ENCODE measurements at places on chromosomes 11 and 22. TPM values are rescaled to one million over a fixed set of nuclear protein-coding genes. Genes with fewer than 3 reads are reported as not detected.

PIK3IP1 gene
- 43.3 TPM for total RNA-seq

CNTF gene
- total RNA-seq = 0.66 TPM

- peak; percentile 32 for DNase-seq
Observed at GRCh38 chr11:7569044-7569443, 55.2 kb downstream of the PPFIBP2 start.

DNA sequence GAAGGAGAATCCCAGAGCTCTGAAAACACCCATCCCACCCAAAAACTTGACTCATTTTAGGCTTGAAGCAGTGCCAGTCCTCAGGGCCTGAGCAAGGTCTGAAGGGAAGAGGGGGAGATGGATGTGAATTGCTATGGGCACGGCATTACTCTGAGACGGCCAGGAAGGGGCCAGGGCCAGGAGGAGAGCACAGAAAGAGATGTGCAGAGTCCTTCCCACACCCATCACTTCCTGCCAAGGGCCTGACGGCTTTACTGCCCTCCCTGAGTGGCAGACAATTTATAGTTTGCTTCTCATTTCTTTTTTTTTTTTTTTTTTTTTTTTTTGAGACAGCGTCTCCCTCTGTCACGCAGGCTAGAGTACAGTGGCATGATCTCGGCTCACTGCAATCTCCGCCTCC, 22.5 kb downstream of the TAB1 start:
- no peak for DNase-seq

DNA sequence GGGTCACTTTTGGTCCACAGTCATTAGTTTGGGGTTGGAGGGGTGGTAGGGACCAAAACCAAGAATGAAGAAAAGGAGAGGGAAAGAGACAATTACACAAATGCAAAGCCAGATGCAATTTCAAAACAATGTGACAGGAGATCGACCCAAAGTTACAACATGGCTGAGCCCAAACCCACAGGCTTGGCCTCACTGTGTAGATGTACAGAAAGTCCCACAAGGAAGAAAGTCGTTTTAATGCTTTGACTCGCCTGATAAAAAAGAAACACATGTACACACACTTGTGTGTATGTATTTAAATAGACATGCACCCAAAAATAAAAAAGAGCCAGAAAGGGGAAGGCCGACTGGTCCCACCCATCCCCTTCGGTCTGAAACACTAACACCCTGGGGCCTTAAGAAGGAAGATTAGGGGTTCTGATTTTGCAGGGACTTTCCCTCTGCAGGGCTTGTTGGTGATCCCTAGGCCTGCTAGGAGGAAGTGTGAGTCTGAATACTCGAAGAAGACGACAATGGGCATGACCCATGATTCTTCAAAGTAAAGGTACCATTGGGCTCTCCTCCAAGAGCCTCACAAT, 104.1 kb downstream of the ETS1 start:
- DNase-seq = no peak

DNA sequence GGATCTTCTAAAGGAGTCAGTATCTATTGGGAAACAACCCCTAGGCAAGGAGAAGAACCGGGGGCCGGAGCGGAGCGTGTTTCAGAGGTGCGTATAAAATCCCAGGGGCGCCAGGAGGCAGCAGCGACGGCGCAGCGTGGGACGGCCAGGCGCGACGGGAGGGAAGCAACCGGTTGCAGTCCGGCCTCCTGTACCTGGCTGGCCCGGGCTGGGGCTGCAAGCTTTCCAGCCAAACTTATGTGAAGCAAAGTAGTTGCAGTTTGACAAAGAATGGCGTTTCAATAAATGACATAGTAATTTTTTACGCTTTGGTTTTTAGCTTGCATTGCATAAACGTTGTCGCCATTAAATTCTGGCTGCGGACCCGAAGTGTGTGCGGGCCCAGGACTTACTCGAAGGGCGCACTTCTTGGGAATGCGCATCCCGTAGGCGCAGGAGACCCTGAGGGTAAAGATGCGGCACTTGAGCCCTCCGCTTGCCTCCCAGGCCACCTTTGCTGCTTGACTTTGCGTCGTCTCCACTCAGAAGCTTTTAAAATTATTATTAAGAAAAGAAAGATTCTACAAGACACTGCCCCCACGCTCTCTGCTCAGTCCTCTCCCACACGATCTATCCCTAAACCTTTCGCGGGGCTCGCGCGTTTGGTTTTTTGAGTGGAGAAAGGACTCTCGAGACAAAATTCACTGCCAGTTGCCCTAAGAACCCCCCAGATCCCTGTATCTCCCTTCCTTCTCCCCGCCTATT, 1.6 kb upstream of the WT1 start:
- no peak for DNase-seq

DNA sequence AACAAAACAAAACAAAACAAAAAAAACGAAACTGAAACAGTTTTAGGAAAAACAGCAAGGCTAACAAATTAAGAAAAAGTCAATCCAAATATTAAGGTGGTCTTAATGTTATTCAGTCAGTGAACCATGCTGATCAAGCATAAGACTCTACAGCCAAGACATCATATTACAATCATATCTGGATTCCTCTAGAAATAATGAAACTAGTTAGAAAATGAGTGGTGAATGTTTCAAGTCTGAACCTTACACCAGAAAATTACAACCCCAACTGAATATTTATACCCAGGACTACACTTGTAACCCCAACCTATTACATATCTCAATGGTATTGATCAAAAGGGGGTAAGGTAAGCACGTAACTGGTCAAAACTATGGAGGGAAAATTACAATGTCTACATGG, 48.8 kb downstream of the ACAT1 start:
- DNase-seq = no peak

GRCh38 chr11:44791316-44791925, 64.7 kb downstream of the TSPAN18 start:
- DNase-seq = no peak

GRCh38 chr11:4482445-4482844, at the start of gene OR52K1:
OR52K1 (plus strand) TSS chr11:4482646; CDS start chr11:4488901, 6,255 bp downstream.
- DNase-seq = no peak

GRCh38 chr11:28343304-28344233, 235.4 kb downstream of the METTL15 start:
- no peak for DNase-seq
